ENCODE measurements at places on chromosomes 6 and 20.

DNA sequence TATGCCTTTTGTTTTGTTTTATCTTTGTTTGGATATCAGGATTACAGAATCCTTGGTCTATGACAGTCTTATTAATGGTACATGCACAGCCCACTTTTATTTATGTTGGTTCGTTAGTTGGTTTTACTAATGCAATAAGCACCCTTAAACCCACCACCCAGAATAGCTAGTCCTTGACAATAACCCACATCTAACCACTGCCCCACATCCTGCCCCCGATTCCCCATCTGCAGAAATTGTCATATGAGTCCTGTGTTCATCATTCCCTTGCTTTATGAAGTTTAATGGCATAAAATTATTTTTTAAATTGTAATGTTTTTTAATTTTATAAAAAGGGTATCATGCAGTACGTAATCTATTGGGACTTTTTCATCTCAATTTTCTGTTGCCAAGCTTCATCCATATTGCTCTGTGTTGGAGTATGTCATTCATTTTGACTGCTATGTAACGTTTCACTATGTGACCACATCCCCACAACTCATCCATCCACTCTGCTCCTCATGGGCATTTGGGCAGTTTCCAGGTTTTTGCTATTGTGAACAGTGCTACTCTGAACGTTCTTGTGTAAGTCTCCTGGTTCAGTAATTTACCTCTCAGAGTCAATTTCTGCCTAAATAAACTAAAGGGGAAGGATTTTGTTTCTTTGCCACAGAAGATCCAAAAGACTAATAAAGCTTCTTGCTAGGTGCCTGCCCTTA is 150.4 kb downstream of the MRPL14 start:
- no peak for DNase-seq

DNA sequence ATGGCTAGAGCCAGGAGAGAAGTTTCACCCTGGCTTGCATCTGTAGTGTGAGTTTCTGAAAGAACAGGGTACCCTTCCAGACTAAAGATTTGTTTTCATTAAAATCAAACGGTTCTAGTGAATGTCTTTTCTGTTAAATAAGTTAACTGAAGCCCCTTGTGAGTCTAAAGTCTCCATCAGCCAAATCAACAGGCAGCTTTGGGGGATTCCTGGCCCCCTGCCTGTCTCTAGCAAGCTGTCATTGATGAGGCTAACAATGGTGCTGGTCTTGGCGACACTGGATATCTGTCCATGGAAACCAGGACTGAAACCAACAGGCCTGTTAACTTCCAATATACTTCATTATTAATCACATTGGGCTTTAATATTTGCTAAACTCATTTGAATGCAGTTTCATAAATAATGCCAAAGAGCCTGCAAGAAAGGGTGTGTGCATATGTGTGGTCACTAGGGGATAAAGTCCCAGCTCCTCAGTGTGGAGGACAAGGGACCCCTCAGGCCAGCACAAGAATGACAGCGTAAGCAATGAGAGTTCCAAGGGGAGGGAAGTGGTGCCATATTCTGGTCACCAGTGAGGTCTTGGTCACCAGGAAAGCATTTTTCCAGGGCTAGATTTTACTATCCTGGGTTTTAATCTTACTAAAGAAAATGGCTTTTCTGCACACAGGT is 9.1 kb upstream of the RNF182 start:
- no peak for DNase-seq

DNA sequence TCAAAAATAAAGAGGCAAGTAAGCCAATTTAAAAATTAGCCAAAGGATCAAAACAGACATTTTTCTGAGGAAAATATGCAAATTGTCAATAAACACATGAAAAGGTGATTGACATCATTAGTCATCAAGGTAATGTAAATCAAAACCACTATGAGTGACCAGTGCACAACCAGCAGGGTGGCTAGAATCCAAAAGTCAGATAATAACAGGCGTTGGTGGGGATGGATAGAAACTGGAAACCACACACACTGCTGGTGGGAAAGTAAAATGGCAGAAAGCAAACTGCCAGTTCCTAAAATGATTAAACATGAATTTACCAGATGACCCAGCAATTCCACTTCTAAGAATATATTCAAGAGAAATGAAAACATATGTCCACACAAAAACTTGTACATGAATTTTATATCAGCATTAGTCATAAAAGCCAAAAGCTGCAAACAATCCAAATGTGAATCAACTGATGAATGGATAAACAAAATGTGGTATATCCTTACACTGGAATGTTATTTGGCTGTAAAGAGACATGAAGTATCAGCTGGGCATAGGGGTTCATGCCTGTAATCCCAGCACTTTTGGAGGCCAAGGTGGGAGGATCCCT is 74.8 kb upstream of the MBOAT1 start:
- no peak for DNase-seq

DNA sequence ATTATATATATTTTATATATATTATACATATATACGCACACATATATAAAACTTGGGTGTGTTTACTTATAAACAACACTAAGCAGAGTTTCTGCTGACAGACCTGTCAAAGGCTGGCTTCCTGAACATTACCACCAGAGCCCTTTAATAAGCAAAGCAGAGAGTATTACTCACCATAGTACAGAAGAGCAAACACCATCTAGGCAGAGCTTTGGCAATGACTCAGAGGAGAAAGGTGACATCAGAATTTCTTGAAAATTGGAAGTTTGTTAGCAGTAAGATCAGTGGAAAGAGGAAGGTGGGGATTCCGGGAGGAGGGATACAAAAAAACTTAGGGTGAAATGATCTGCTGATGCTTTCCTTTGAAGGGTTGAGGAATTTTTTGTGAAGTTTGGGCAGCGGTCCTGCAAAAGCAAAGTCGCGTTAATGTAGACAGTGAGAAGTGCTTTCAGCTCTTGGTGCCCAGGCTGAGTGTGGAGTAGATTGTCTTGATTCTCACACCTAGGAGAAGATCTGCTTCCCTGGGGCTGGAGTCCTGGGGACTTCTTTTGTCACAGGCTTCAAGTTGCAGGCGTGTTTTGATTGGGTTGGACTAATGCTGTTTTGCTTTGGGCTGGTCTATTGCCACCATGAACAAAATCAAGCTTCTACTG is 109.6 kb upstream of the BACH2 start:
- no peak for DNase-seq

DNA sequence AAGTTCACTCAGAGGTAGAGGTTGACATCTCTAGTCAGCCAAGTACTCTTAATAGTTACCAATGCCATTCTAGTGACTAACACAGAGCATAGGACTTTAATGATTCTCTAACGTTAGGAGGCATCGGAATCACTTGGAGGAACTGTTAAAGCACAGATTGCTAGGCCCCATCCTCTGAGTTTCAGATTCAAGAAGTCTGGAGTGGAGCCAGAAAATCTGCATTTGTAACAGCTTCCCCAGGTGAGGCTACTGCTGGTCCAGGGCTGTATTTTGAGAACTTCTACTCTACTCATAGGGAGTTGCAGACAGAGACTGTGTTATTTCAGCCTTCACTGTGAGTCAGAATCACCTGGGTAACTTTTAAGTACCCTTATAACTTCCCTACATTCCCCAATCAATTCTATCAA is 5.7 kb downstream of the LMBRD1 start:
- DNase-seq: no peak

DNA sequence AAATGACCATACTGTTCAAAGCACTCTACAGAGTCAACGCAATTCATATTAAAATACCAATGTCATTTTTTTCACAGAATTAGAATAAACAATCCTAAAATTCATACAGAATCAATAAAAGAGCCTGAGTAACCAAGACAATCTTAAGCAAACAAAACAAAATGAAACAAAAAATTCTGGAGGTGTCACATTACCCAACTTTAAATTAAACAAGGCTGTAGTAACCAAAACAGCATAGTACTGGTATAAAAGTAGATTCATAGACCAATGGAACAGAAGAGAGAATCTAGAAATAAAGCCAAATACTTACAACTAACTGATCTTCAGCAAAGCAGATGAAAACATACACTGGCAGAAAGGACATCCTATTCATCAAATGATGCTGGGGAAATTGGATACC is 346.9 kb upstream of the JAG1 start:
- no peak for DNase-seq

GRCh38 chr6:119326291-119327005 is 23.1 kb downstream of the MAN1A1 start:
- DNase-seq: no peak

GRCh38 chr6:108544606-108545005 is 16.1 kb upstream of the FOXO3 start:
- DNase-seq: no peak

GRCh38 chr20:7695051-7695495 is 245.2 kb downstream of the HAO1 start:
- no peak for DNase-seq

DNA sequence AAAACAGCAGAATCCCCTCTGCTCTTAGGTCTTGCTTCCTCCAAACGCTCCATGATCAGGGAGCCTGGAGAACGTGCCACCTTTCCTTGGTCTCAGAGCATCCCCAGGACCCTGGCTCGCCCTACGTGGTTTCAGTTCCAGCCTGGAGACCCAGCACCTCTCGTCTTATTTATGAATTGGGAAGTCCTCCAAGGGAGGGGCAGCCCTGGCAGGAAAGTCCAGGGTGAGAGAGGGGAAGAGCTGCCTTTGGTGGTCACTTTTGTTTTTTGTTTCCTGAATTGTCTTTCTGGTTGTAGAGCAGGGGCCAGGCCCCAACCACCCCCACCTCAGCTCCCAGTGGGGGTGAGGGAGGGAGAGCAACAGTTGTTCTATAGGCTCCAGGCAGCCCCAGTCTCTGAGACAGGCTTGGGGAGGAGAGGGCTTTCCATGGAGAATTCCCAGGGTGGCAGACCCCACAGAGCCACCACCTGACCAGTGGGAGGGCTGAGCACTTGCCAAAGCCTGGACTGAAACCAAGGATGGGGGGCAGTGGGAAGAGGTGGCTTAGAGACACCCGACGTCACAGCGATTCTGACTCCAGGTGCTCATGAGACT is 88.8 kb downstream of the PRND start:
- DNase-seq: no peak

GRCh38 chr6:30122515-30122914 is 9.6 kb upstream of the TRIM31 start:
- no peak for DNase-seq

Measured in NCI-H1930 (cell line).